ENCODE measurements at places on chromosomes 11 and 22.

GRCh38 chr11:105622016-105622415 lies 12.1 kb downstream of the GRIA4 start:
- DNase-seq, result no peak

- DNase-seq, result no peak
Observed at GRCh38 chr11:1880746-1881441, 10.8 kb downstream of the PRR33 start.

- no peak for DNase-seq
Observed at GRCh38 chr11:94938095-94939055, 35.0 kb downstream of the CWC15 start.

GRCh38 chr11:96293109-96293508 lies 49.9 kb downstream of the MAML2 start:
- DNase-seq, result no peak

- no peak for DNase-seq
Observed at GRCh38 chr11:14386081-14386480, 27.1 kb upstream of the RRAS2 start.

GRCh38 chr11:35717043-35717442 lies 54.5 kb downstream of the TRIM44 start:
- DNase-seq, result no peak

GRCh38 chr11:69986440-69986787 lies 91.7 kb upstream of the ANO1 start:
- DNase-seq, result no peak

DNA sequence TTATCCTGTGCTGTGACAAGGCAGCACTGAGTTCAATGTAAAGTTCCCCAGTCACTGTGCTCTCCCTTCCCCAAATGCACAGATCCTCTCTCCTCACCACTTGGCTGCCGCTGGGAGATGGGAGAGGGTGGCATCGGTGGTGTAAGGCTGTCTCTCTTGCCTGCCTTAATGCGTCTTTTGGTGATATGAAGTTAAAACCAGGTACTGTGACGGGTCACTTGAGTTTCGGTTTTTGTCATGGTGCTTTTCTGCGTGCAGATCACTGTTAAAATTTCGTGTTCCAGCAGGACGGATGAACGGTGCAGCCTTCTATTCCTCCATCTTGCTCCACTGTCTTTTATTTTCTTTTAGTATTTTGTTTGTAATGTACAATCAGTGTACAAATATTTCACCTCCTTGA lies 18.6 kb downstream of the GLB1L2 start:
- no peak for DNase-seq

DNA sequence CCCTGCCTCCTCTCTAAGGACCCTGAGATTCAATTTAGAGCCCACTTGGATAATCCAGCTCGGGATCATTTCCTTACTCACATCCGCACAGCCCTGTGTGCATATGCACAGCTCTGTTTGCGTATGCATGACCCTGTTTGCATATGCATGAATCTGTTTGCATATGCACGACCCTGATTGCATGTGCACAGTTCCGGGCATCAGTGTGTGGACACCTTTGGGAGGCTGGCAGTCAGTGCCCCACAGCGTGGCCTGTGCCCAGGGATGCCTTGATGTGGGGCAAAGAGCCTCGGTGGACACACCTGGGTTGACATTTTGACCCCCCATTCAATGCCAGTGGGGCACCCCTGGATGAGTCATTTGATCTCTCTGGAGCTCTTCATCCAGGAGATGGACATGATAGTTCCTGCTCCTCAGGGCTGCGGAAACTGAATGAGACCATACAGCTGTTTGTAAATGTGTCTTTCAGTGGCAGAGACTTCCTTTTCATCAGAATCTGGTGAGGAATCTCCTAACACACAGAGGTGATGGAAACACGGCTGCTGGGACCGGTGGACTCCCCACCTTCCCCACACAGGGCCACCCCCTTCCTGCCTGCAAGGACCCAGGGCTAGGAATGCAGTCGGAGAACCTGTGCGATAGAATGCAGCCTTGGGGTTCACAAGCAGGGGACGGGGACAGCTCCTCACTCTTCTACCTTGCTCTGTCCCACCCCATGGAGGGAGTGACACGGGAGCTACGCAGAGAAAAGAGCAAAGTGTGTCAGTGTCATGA lies 41.2 kb downstream of the MYEOV start:
- DNase-seq, result no peak
